ENCODE measurements at places on chromosomes 1 and 21.

DNA sequence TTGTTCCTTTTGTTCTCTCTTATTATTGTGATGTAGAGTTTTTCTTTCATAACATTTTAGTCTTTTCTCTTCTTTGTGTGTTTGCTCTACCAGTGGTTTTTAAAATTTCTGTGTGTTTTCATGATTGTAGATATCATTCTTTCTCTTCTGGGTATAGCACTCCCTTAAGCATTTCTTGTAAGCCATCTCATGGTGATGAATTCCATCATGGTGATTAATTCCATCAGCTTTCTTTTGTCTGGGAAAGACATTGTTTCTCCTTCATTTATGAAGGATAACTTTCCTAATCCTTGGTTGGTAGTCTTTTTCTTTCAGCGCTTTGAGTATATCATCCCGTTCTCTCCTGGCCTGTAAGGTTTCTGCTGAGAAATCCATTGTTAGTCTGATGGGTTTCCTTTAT is 22.7 kb downstream of the CD55 start:
- DNase-seq = no peak

- DNase-seq = no peak
Observed at GRCh38 chr1:247387096-247387495, 28.9 kb upstream of the NLRP3 start.

- DNase-seq = no peak
Observed at GRCh38 chr1:183551924-183552323, 38.3 kb downstream of the NCF2 start.

DNA sequence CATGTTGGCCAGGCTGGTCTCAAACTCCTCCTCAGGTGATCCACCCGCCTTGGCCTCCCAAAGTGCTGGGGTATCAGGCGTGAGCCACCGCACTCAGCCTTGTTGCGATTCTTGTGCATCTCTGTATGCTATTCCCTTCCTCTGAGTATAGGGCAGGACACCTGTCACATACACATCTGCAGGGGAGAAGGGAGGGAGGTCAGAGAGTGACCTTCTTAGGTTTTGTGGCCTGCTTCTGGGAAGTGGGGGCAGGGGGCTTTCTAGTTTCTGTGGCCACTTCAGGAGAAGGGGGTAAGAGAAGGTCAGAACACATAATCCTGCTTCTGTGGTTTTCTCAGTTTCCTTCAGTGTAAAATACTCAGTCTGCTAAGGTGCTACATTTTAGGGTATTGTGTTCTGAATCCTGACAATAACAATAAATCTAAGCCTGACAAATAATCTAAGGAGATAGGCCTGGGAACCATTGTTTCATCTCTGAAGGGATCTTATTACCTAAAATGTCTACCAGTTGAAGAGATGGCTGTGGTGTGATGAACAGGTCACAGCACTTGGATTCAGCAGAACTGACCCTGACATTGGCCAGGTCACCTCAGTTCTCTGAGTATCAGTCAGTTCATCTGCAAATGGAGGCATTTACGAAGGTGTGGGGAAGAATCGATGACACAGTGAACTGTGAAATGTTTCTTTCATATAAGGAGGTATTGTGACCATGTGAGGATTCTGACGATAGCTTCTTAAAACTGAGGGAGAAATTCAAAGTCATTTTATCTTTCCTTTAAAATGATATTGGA is 212.6 kb upstream of the L1TD1 start:
- no peak for DNase-seq

DNA sequence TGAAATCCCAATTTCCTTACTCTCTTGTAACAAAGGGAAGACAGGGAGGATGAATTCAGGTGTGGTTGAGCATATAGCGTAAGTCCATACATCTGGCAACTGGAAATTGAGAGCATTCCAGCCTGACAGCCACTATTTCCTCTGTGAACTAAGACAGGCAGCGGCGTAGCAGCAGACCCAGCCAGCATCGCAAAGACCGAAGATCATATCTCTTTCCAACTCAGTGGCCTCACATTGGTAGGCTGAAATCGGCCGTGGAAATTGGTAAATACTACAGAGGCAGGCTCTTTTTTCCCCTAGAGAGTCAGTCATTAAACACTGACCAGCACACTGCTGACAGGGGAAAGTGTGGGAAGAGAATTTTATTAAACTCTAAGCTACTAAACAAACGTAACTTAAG is 43.4 kb downstream of the TARBP1 start:
- DNase-seq = no peak

DNA sequence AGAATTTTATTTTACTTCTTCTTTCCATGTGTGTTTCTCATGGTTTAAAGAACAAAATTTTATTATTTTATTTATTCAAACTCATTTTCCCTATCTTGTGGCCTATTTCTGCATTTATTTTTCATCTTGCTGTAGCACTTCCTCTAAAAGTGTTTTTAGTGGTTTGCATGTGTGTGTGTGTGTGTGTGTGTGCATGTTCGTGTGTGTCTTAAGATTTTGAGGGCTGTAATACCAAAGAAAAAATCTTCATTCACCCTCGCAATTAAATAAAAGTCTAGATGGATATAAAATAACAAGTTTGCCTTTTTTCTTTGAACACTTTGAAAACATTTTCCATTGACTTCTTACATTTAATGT is 24.6 kb upstream of the FCRL3 start:
- DNase-seq = no peak

DNA sequence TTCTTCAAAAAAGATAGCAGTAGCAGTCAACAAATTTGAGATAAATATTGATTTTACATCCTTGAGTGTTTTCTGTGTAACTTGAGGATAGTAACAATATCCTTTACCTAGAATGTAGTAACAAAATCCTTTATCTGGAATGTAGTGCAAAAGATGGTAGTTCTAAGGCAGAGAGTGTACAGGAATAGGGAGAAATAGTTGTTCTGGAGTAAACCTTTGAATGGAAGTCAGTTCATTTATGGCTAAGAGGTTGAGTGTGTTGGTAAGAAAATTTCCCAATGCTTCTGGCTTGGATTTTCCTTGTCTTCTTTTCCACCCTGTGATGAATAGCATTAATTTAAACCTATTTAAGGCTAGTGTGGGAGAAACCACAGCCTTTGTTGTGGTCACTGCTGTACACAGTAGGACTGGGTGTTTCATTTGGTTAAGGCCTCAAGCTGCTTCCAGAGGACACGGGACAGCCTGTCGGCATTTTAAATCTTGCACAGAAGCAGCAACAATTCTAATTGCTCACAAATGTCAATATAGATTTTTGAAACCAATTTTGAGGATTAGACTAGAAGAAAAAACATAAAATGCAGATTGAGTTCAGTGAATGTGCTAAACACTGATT is 11.3 kb downstream of the NFIA start:
- no peak for DNase-seq

DNA sequence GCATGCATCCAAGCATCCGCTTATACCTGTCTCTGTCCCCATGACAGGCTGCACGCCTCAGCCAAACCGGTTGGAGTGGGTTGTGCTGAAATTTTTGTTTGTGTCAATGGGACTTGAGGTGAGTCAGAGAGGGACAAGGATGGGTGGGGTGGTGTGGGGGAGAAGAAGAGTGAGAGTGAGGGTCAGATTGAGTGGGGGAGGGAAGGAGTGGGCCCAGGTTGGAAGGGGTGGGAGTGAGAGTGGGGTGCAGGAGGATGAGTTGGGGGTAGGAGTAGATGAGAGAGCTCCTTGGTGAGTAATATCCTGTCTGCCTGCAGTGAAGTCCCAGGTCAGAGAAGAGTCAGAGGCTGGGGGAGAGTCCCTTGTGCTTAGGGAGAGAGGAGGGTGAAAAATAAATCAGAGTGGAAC is 3.3 kb upstream of the NECTIN4 start:
- DNase-seq = no peak
